ENCODE measurements at places on chromosomes 7 and 10.

DNA sequence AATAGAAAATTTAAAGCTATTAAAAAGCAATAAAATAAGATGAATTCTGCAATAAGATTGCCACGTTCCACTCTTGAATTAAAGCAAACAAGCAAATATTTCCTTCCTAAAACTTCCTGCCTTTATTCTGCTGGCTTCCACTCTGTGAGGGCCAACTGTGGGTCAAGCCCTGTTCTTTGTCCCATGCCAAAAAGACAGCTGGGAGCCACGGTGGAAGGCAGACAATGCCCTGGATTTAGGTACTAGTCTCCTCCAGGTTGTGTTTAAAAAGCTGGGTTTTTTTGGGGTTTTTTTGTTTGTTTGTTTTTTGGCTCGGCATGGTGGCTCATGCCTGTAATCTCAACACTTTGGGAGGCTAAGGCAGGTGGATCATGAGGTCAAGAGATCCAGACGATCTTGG lies 39.1 kb downstream of the LRRTM3 start:
- no peak for DNase-seq

DNA sequence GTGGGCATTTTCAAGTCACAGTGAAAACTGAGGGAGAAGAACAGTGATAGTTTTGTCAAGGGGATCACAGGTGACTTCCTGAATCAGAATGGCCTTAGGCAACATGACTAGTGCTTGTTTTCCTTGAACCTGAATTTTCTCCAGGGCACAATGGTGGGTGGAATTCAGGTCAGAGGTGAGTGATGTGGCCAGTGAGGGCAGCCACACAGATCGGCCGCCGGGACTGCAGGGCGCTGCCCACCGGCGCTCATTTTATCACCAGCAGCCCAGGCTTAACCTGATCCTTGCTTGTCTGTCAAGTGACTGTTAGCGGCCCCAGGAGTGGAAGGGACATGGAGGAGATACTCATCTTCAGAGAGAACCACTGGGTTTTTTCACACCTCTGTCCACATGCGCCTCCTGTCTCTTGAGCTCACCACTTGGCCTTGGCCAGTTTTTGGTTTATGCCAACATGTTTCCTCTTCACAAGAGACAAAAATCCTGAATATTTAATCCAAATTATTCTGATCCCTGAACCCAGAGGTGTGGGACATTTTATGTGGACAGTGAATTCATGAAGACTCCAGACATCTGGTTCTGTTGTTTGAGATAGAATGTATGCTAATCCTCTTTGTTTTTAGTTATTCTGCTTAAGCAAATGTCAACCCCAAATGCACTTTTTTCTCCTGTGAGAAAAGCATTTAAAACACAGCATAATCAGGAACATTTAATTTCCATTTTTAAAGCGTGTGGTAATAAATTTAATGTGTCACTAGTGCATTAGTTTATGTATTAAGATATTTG lies 108.7 kb downstream of the DOCK1 start:
- DNase-seq: no peak

- DNase-seq: no peak
These were observed 124.5 kb downstream of the CXCL12 start for GRCh38 chr10:44260286-44260928.

- no peak for DNase-seq
These were observed 17.4 kb downstream of the RGS10 start for GRCh38 chr10:119525116-119525515.

- DNase-seq: no peak
These were observed 1028.7 kb downstream of the XPNPEP1 start for GRCh38 chr10:108894402-108895301.

DNA sequence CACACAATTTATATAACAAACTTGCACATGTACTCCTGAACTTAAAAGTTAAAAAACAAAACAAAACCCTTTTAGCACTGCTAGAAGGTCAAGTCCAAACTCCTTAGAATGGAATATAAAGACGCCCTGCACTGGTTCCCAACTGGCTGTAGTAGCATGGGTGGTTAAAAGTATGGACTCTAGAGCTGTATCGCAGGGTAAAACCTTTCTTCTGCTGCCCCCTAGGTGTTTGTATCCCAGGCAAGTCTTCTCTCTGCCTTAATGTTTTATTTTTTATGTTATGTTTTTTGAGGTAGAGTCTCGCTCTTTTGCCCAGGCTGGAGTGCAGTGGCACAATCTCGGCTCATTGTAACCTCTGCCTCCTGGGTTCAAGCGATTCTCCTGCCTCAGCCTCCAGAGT lies 35.2 kb downstream of the LSMEM1 start:
- no peak for DNase-seq

DNA sequence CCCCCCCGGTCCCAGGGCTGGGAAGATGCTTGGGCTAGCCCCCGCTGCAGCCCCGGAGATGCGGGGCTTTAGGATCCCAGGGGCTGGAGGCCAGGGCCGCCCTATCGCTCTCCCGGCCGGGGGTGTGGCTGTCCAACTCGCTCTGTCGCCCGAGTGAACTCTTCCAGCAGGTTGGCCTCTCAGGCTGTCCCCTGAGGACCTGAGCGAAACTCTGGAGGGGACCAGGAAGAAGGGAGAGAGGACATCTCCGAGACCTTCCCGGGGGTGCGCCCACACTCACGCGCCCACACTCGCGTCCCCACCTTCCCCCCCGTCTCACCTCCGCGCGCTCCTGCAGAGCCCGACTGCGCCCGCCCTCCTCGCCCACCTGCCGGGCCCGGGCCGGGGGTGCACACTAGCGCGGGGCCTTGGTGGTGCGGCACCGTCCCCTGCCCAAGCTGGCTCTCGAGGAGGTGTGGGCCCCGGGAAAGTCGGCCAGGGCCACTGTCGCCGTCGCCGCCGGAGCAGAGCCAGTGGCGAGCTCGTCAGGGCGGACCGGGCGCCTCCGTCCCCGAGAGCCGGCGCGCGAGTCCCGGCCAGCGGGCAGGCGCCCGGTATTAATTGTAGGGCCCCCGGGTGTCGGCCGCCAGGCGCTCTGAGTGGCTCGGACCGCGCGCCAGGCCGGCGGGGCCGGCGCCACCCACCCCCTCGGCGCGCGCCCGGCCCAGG lies 101.7 kb upstream of the SVIL start:
- peak; percentile 2 for DNase-seq

DNA sequence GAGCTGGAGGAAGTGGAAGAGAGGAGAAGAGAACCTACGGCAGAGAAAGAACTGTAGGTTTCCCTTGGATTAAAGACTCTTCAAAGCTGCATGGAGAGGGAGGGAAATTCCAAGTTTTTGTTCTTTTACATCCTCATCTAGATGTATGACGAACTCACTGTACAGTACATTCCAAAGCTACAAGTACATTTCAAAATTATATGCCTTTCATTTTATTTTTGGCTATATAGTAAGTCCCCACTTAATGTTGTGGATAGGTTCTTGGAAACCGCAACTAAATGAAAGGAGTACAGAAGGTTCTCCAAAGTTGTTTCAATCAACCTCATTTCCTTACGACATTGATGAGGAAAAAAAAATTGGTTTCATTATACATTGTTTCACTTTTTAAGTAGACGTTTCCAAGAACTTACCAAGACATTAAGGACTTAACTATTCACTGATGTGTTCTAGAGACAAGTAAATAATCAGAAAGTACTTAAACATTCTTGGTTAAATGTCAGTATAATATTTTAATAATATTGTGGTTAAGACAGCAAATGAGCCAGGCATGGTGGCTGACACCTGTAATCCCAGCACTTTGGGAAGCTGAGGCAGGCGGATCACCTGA lies 16.1 kb upstream of the JMJD1C start:
- no peak for DNase-seq

DNA sequence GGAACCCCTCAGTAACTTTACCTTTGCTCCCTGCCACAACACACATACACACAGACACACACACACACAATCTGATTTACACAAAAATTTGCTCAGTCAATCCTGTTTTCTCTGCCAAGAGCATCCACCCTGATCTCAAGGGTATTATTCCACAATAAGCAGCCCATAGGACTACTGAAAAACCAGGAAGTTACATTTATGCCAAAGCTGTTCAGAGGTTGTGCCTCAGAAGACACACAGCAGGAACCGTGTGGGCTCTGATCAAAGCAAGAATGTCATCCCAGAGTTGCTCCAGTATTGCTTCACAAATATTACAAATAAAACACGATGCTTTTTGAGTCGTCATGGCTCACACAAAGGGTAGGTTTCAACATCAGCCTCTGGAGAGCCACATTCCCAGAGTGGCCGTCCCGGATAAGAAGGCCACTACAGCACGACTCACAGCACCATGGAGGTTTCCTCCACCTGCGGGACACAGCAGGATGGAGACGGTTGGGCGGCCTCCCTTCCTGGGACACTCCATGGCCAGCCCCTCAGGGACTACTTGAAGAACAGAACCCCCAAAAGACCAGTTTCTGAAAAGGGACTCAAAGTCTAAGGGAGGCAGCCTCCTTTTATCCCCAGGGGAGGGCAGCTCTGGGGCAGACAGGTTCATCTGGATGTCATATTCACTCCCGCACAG lies 1.6 kb downstream of the AIFM2 start:
- no peak for DNase-seq

DNA sequence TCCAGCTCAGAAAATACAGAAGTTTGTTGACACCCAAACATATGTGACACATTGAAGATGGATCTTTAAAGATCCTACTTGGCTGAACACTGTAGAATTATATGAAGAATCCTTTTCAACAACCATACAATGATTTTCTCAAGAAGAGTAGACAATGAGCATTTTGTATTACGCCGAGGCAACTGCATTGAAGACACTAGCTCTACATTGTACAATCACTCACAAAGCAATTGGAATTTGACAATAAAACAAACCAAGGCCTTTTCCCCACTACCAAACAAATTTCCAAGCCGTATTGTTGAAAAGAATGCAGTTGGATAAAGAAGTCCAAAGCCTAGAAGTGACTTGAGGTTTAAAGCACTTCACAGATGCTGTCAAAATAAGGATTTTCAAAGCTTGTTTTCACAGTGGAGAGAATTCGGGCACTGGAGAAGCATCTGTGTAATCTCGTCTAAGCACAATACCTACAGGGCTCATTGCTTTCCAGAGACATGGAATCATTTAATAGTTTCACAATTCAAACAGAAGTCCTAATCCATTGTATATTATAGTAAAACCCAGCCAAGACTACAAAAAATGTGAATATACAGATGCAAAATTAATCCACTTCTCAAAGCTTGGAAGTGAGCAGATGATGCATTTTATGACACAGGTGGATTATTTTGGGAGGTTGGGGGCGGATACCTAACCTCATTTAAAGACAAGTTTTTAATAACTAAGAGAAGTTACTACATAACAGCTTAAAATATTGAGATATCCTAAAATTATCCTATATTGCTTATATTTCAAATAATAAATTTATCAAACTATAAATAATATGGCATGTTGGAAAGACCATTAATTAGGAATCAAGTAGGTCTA lies 78.6 kb downstream of the SORCS1 start:
- DNase-seq: no peak

GRCh38 chr10:79446758-79447084 lies 1.3 kb upstream of the ZCCHC24 start:
- no peak for DNase-seq

- no peak for DNase-seq
These were observed 23.3 kb downstream of the AVL9 start for GRCh38 chr7:32518534-32519140.

- no peak for DNase-seq
These were observed 40.9 kb downstream of the NSUN6 start for GRCh38 chr10:18610517-18610916.

DNA sequence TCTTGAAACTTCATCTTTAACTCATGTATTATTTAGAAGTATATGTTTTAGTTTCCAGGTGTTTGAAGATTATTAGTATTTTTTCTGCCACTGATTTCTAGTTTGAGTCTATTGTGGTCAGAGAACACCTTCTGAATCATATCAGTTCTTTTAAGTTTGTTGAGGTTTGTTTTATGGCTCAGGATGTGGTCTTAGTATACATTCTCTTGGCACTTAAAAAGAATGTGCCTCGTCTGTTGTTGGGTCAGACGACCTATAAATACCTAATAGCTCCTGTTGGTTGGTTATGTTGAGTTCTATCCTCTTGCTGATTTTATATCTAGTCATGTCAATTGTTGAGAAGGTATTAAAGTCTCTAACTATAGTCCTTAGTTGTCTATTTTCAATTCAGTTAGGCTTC lies 15.9 kb downstream of the TDRD1 start:
- no peak for DNase-seq

GRCh38 chr7:40199076-40199802 lies 64.4 kb downstream of the SUGCT start:
- no peak for DNase-seq

- no peak for DNase-seq
These were observed 61.5 kb upstream of the PRR15 start for GRCh38 chr7:29502133-29502532.

- no peak for DNase-seq
These were observed 48.8 kb downstream of the HOXA1 start for GRCh38 chr7:27046854-27047549.

- DNase-seq: no peak
These were observed 9.3 kb upstream of the PNLIPRP3 start for GRCh38 chr10:116418389-116418788.

- no peak for DNase-seq
These were observed 14.9 kb downstream of the AFAP1L2 start for GRCh38 chr10:114389426-114389825.

- DNase-seq: no peak
These were observed 179.4 kb upstream of the INHBA start for GRCh38 chr7:41882256-41882655.

DNA sequence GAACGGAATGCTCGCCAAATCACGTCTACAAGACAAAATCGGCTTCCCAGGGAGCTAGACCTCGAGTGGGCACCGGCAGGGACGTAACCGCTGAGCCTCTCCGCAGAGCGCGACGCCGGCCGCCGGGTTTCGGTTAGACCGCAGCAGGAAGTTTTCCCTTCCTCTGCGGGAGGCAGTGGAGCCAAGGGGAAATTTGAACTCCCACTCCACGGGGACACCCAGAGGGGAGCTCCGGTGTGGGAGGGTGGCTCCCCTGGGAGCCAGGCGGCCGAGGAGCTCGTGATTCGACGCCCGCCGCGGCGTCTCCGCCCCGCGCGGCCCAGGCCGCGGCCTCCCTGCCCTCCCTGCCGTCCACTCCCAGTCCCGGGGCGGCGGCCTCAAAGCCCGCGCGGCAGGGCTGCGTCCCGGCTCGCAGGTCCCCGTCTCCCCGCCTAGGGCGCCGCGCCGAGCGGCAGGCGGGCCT lies 426 bp downstream of the SYPL1 start:
- DNase-seq: peak; percentile 5

GRCh38 chr7:15007507-15007906 lies 105.0 kb upstream of the DGKB start:
- DNase-seq: no peak

GRCh38 chr7:50412973-50413372 lies 37.2 kb downstream of the FIGNL1 start:
- DNase-seq: no peak

All from activated gamma-delta T cell treated with anti-CD3 and anti-CD28 coated beads, Interleukin-2, amount 50 U/mL, for 16 hours (primary cell).